ENCODE measurements at places on chromosomes 12 and 14.
A peak's percentile ranks its signal among the peaks of the same experiment; 100 is the strongest.

DNA sequence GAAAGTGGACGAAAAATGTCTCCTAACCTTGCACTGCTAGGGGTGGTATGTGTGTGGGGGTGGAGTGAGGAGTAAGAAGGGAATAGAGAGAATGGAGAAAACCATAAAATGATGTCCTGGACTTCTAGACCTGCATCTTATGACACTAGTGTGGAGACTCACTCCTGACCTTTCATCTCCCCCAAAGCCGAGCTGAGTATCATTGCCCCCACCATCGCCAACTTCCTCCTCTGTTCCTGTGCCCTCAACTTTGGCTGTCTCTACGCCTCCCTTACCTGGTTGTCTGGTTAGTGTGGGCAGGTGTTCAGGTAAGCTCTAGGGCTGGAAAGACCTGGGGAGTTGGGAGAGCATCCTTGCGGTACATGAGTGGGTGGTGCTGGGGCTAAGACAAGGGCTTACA, 4.5 kb upstream of the KLHL33 start:
- DNase-seq = no peak

DNA sequence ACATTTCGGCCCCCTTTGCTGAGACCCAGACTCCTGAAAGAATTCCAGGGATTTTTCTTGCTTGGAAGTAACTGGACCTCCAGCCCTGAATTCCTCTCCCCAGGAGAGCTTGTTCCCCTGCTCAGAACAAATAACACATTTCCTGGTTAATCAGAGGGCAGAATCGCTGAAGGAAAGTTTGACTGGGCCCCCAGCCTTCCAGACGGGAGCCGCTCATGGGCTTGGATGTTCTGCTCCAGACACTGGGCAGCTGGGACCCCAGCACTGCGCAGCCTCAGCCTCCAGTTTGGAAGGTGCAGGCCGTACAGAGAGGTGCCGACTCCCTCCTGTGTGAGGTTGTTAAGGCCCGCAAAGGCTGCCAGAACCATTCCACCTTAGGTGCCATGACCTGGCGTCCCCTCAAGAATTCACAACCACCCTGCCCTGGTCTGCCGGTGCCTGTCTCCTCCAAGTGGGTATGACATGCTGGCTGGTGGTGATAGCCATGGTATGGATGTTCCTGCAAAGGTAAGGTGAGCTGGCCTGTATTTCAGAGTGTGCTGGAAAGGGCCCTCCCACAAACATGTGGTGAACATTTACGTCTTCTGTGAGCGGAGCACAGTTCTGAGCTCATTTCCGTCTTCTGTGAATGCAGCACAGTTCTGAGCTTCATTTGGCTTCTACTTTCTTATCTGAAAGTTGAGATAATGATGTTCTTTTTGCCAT, 5.1 kb upstream of the LTBP2 start:
- no peak for DNase-seq

DNA sequence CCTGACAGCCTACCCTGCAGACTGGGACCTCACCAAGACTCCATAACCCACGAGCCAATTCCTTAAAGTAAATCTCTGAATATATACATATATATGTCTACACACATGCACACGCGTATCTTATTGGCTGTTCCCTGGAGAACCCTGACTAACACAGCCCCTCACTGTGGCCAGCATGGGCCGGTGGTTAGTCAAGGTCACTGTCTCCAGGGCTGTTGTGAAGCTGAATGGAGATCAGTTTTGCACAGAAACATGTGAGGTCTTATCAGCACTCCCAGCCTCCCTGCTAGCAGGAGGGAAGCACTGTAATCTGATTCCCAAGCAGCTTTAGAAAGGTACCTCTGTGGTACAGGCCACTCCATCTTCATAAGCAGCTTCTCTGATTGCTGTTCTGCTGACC, 46.6 kb upstream of the PLEKHG6 start:
- DNase-seq = no peak

- no peak for DNase-seq
Observed at GRCh38 chr12:102475355-102475754, 5.0 kb downstream of the IGF1 start.

DNA sequence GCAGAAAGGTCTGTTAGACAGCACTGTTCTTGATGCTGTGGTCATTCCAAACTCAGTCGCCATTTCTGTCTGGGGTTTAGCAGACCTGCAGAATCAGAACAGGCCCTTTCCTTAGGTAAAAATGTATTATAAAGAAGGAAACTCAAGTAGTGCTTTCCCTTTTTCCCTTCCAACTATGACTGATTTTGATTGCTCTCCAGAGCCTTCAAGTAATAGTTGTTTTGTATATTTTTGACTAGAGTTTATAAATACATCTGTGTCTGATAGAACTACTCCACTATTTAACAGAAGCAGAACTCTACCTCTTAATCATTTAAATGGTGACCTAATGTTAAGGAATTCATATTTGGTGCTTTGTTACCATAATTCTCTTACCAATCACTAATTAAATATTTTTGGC, 74.0 kb downstream of the WNK1 start:
- no peak for DNase-seq

GRCh38 chr14:31913370-31913769, 163.7 kb upstream of the ARHGAP5 start:
- DNase-seq = no peak

GRCh38 chr12:120221576-120221900, 20.6 kb upstream of the RPLP0 start:
- no peak for DNase-seq

DNA sequence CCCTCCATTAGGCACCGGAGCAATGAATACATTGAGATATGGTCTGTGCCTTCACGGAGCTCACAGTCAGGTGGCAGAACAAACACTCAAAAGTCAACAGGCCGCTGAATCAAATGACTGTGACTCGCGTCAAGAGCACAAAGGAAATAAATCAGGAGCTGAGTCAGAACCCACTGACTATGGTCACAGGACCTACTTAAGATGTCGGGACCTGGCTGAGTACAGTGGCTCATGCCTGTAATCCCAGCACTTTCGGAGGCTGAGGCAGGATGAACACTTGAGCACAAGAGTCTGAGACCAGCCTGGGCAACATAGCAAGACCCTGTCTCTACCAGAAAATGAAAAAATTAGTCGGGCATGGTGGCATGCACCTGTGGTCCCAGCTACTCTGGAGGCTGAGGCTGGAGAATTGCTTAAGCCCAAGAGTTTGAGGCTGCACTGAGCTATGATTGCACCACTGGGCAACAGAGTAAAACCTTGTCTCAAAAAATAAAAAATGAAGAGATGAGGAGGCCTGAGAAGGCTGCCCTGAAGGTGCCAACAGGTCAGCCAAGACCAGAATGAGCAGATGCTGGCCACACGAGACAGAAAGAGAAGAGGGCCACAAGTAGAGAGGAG, 19.9 kb downstream of the TMEM233 start:
- no peak for DNase-seq

GRCh38 chr12:110638796-110639195, 24.9 kb downstream of the TCTN1 start:
- no peak for DNase-seq

DNA sequence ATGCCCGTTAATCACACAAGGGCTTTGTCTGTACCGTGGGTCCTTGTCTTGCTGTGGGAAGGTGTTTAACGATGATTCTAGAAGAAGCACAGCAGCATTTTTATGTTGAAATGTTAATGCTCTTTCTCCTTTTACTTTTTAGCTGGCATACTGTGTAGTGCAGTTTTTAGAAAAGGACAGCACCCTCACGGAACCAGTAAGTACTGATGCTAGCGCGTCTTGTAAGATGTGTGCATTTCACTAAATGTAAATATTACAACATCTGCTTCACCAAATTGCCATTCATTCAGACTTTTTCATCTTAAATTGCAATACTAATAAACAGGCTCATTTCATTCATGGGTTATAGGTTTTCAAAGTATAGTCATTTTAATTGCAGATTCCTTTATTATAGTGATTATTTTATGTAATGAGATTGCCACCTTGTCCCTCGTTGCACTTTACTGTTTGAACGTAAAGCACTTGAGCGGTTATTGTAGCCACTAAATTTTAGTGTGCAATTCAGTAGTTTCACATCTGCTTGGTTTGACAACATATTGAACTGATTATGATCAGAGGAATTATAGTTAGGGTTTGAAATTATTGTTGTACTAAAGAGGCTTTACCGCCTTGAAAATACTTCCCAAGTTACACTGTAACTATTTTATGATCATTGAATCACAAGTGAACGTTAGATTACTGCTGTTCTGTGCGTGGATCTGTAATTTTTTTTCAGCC, 69.8 kb upstream of the DYNC1H1 start:
- DNase-seq = no peak

GRCh38 chr14:38233218-38233617, 22.7 kb downstream of the CLEC14A start:
- DNase-seq = no peak

- no peak for DNase-seq
Observed at GRCh38 chr12:50725011-50725942, 38.6 kb upstream of the ATF1 start.

GRCh38 chr12:7542813-7543212, 39.2 kb upstream of the CD163 start:
- DNase-seq = no peak

- DNase-seq = no peak
Observed at GRCh38 chr12:9792961-9793617, 32.4 kb upstream of the CD69 start.

GRCh38 chr14:101761032-101761880, at the start of gene PPP2R5C:
Gene PPP2R5C, plus strand, starts transcription at chr14:101761709. Its CDS starts 185 bp downstream, at chr14:101761894.
- peak; percentile 89 for DNase-seq

- no peak for DNase-seq
Observed at GRCh38 chr12:26896913-26897312, 40.9 kb downstream of the INTS13 start.

- peak; percentile 86 for DNase-seq
Observed at GRCh38 chr14:93734086-93734822, 54.0 kb downstream of the PRIMA1 start.

- peak; percentile 98 for DNase-seq
Observed at GRCh38 chr14:62117010-62117750, 355.0 kb downstream of the SNAPC1 start.

DNA sequence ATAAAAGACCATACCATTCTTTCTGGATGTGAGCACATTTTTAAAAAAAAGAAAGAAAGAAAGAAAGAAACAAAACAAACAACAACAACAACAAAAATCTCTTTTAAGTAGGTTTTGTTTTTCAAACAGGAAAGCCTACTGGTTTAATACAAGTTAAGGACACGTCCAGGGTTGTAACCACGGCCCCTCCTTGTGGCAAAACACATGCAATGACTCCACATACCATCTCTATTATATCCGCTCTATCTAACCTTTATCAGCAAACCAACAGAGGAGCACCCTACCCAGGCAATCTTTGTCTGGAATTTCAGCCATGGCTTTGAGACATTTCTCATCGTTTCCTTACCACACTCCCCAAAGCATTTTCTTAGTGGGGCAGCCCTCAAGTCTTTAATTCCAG, 360.5 kb upstream of the TMPO start:
- DNase-seq = peak; percentile 70

DNA sequence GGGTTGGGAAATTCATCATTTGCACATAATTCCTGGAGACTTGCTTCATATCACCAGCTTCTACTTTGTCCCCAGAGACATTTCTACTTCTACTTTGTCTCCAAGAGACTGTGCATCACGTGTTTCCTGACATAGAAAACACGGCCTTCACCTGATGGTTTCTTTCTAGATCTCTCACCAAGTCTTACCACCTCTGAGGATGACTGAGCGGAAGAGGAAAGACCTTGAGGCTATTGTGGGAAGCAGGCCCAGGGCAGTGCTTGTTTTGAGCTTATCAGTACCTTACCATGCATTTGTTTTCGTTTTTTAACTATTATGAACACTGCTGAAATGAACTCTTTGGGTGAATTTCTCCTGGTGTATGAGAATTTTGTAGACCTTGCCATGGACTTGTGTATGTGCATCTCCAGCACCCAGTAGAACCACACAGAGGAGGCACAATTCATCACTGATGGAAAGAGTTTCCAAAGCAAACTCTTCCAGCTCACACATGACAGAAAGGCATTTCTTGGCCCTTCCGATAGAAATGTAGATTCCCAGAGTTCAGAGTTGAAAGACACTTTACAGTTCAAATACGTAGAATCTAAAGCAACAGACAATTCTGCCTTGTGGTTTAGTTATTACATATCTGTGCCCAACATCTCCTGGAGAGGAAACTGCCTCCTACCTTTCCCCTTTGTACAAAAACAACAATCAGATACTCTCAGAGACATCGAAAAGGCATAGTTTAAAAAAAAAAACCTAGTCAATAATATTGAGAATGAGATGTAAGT, 434.7 kb downstream of the FUT8 start:
- DNase-seq = no peak

- DNase-seq = no peak
Observed at GRCh38 chr12:31524791-31525495, 66.0 kb downstream of the DENND5B start.

- DNase-seq = no peak
Observed at GRCh38 chr14:55843718-55844403, 263.9 kb downstream of the KTN1 start.

DNA sequence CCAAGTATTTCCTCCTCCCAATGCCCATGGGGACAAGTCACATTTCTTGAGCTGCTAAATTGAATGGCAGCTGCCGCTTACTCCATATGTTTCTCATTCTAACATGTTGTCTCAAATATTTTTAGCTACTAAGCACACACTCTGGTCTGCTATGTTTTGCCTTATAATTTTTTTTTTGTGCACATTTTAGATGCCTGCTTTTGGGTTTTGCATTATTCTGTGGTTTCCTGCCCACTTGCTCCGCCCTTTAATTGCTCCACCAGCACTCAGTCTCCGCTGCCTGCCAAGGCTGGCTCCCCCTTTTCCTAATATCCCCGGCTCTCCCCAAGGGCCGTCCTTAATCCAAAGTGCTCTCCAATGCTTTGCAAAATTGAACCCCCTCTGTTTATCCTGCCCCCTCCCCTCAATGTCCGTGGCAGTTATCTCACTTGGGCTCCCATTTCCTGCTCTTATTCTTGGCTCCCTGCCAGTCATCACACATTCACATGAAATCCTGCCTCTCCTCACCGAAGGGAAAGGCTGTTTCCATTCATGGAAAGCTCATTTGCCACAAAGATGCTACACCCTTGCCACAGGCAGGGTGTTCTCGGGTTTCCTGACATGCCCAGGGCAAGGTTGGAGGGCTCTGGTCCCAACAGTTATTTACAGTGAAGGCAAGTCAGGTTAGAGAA, 79.4 kb downstream of the C12orf75 start:
- no peak for DNase-seq

DNA sequence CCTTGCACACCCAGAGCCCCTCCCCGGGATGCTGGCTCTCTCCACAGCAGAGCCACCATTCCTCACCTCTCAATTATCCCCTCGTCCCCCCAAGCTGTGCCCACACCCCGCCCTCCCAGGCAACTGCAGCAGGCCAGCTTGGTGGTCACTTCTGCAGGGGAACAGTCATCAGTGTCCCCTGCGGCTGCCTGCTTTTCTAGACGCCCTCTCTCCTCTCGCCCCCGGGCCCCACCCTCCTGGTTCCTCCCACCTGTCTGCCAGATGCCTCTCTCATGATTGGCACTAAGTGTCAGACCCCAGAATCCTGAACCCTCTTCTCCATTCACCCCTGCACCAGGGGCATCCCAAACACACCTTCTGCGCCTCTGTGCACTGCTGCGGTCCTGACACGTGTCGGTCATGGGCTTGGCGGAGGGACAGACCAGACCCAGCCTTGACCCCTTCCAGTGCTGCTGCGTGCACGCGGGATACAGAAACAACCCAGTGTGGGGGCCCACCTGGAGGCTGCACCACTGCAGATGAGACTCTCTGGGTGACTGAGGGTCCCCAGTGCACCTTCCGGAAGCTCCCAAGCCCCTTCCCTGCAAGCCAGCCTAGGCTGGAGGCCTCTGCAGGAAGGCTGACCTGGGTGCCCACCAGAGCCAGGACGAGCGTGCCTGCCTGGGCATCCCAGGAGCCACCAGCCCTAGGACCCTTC, 99.5 kb downstream of the SETD3 start:
- DNase-seq = no peak

GRCh38 chr12:11853126-11853525, 203.7 kb downstream of the ETV6 start:
- no peak for DNase-seq

Data from H9 (cell line).